ENCODE measurements at places on chromosomes 12 and 14.

GRCh38 chr12:25972783-25973182 lies 14.3 kb downstream of the RASSF8 start:
- no peak for ATAC-seq

GRCh38 chr14:65169351-65169750 lies 67.0 kb upstream of the MAX start:
- ATAC-seq: peak; percentile 17

DNA sequence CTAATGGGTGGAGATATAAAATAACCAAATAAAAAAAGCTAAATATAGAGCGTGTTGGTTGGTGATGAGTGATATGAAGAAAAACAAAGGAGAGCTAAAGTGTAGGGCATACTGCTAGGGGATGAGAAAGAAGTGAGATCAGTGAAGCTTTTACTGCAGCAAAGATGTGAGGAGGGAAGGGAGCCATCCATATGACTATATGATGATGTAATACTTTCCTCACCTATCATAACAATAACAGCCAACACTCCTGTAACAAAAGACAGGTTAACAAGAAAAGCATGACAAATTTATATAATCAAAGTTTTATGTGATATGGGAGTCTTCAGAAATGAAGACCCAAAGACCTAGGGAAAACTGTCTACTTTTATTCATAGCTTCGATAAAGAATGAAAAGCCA lies 57.4 kb upstream of the LRFN5 start:
- no peak for ATAC-seq

- peak; percentile 60 for ATAC-seq
Observed at GRCh38 chr12:124655698-124656516, 88.5 kb upstream of the NCOR2 start.

DNA sequence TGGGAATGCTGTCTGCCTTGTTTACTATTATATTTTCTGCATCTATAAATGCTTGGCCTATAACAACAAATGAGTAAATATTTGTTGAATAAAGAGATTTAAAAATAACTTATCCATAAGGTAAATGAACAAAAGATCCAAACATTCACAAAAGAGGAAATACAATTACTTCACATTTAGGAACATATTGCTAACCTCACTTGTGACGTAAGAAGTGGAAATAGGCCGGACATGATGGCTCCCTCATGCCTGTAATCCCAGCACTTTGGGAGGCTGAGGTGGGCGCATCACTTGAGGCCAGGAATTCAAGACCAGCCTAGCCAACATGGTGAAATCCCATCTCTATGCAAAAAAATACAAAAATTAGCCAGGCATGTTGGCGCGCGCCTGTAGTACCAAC lies 25.7 kb upstream of the CKAP4 start:
- no peak for ATAC-seq

DNA sequence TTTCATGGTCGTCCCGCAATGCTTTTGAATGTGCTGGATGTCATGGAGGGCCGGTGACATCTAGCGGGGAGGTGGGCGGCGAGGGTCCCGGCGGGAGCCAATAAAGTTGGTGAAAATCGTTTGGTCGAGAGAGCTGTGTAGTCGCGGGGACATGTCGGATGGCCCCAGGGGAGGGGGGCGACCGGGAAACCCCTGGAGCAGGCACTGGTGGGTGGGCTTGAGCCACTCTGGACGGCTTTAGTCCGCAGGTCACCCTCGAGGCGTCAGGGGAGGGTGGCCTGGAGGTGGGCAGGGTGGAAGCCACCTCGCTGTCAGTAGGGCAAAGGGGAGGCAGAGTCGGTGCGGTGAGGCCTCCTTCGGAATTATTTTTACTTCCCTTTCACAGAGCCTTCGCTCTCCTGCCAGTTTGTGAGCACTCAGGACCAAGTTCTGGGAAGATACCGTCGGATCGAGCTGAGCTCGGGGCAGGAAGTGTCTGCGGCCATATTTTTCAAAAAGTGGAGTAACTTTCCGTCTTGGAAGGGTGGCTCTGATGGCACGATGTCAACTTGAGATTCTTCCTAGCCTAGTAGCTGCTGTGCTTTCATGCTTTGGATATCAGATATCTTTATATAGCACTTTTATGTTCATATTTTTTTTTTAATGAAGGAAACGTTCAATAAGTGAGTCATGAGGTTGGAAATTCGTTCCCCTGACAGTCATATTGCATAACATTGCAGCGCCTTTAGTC lies 28.2 kb downstream of the WBP11 start:
- ATAC-seq: peak; percentile 11

- ATAC-seq: no peak
Observed at GRCh38 chr14:54493293-54493692, 4.5 kb upstream of the GMFB start.

DNA sequence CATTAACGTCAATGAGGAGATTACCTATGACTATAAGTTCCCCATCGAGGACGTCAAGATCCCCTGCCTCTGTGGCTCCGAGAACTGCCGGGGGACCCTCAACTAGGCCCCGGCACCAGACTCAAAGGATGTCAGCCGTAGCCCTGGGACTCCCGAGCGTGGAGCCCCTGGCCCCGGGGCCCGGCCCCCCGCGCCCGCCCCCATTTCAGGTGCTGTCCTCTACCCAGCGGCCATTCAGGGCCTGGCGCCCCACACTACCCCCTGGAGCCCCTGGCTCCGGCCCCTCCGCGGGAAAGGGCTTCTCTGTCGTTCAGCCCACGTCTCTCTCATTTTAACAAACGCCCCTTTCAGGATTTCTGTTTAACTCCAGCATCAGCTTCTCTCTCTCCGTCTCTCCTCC lies 26.3 kb downstream of the SETD1B start:
- no peak for ATAC-seq

DNA sequence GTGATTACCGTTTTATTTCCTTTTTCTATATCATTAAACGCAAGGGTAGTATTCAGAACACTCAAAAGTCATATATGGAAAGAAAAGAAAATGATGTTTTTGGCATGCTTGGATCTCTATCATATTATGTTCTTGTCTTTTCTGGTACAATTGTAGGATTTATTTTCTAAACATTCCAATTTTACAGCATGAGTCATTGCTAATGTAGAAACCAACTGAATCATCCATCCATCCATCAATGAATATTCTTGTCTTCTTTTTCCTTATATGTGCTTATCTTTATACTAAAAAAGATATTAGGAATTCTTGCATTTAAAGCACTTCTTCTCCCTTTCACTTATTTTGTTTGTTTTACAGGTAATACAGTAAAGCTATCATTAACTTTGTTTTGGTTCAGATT lies 20.4 kb upstream of the AMIGO2 start:
- no peak for ATAC-seq

DNA sequence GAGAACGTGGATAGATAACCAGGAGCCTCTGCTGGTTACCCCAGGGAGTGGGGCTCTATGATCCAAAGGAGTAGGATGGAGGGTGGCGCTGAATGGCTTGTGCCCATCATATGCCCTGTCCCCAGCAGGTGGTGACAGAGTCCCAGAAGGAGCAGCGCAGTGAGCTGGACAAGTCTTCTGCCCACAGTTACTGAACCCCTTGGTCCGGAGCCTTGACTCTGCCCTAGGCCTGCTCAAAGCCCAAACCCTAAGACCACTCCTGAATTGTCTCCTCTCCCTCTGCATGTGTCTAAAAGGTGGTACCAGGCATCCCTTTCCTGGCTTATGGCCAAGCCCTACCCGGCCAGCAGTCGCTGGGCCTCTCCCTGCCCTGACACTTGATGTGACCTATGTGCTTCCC lies 3.2 kb downstream of the PRPH start:
- ATAC-seq: no peak

GRCh38 chr14:91063119-91063518 lies 2.7 kb upstream of the RPS6KA5 start:
- no peak for ATAC-seq

GRCh38 chr12:12839003-12839395 lies 25.9 kb downstream of the DDX47 start:
- no peak for ATAC-seq

GRCh38 chr12:3520711-3521110 lies 29.7 kb downstream of the PRMT8 start:
- ATAC-seq: no peak

- no peak for ATAC-seq
Observed at GRCh38 chr14:75736845-75737485, 75.9 kb downstream of the TTLL5 start.

DNA sequence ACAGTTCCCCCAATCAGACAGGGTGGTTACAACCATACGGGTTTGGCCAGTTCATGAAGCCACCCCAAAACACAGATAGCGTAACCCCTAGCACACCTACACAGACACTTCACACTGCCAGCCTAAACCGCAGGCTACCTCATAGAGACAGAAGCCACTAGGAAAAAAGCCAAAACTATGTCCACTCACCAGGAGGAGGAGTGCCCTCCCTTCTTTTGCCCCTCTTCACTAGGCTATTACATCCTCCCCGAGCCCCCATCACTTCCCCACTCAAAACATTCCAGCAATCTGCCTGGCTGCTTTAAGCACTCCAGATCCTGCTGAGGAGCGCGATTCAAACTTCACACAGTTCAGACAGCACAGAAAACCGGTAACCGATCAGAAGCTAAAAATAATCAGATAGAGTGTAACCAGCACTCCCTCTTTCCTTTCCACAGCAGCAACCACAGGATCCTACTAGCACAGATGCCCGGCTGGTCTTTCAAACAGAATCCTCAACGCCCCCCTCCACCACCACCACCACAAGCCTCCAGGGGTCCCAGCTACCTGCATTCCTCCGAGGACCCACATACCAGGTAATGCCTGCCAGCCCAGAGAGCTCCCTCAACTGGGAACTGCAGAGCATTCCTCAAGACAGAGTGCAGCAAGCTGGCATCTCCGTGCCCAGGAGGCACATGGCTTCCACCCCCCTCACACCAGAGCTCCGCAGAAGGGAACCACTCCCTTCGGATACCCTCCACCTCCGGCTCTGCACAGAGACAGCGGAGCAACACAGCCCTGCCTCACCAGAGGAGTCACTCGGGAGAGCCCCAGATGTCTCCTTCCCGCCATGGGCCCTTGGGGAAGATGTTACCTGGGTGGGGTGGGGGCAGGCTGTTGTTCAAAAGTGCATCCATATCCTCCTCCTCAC lies 1.5 kb downstream of the CHD4 start:
- no peak for ATAC-seq

DNA sequence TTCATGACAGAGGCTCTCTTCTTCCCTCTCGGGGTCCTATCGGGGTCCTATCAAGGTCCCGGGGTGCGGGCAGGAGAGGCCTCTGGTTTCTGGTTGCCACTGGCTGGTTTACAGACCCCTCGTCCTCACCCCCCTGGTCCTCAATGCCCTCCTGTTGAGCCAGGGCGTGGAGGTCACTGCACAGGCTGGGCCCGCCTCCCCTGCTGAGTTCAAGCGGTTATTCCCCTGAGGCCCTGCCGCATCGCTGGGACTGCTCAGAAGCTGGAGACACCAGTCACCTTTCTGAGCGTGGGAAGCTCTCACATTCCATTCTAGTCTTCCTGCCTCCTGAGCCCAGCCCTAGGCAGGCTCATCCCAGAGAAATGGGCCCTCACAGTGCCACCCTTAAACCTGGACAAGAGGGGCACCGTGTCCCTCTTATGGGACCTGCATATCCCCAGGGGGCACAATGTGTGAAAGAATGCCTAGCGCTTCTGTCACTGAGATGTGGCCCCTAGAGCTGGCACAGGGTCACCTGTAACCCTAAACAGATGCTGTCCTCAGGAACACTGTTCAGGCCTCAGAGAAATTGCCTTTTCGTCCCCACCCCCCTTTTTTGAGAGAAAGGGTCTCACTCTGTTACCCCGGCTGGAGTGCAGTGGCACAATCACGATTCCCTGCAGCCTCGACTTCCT lies 177.7 kb upstream of the RGS6 start:
- ATAC-seq: no peak

DNA sequence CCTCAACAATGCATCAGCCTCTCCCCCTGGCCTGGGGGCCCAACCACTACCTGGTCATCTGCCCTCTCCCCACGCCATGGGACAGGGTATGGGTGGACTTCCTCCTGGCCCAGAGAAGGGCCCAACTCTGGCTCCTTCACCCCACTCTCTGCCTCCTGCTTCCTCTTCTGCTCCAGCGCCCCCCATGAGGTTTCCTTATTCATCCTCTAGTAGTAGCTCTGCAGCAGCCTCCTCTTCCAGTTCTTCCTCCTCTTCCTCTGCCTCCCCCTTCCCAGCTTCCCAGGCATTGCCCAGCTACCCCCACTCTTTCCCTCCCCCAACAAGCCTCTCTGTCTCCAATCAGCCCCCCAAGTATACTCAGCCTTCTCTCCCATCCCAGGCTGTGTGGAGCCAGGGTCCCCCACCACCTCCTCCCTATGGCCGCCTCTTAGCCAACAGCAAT lies 7.4 kb upstream of the RNU7-1 start:
- no peak for ATAC-seq

- ATAC-seq: no peak
Observed at GRCh38 chr12:56163533-56164344, 5.6 kb downstream of the MYL6 start.

DNA sequence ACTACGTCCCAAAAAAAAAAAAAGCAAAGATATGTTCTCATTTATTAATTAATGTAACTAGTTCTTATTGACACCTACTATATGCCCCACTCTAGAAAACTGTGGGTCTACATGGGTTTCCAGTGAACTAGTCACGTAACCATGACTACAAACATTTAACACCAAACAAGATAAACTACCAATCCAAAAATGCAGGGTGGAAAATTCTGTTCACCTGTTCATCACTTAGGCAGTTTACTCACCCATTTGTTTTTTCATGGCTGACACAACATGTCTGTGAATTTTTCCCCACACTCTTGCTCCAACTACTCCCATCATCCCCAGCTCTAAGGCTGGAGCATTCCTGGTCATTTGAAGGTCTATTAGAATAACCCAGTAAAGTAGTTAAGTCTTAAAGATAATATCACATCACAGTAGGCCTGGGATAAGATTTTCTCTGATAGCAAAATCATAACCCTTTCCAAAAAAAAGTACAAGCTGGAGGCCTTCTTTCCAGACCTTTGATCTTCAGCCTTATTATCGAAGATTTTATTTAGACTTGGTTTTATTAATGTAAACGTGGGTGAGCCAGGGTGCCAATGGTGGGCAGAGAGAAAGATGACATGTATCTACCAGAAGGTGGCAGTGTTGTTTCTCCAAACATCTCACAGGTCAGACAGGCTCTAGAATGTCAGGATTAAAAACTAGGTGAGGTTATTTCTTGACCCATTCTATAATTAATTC lies 61.6 kb upstream of the DAAM1 start:
- ATAC-seq: peak; percentile 75

- no peak for ATAC-seq
Observed at GRCh38 chr12:30458453-30458852, 237.2 kb downstream of the IPO8 start.

DNA sequence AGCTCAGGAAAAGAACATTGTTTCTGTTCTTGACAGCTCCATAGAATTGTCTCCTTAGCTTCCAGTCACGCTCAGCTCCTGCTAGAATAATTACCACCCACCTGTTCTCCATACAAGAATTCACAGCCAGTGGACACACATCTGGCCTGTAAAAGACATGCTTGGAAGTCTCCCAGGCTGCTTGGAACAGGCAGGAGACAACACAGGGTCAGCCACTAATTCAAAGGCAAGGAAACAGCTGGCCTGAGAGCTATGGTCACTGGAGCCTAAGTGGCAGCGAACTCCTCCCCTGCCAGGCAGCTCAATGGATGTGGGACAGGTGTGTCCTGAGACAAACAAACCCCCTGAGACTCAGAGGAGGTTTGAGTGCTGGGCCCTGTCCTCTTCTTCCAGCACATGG lies 22.9 kb upstream of the LTBP2 start:
- ATAC-seq: no peak
